Astrocyte (in vitro differentiated cells and primary cell): ENCODE measurements at places on chromosomes 11 and 22. TPM values are rescaled to one million over a fixed set of nuclear protein-coding genes. Genes with fewer than 3 reads are reported as not detected.

DNA sequence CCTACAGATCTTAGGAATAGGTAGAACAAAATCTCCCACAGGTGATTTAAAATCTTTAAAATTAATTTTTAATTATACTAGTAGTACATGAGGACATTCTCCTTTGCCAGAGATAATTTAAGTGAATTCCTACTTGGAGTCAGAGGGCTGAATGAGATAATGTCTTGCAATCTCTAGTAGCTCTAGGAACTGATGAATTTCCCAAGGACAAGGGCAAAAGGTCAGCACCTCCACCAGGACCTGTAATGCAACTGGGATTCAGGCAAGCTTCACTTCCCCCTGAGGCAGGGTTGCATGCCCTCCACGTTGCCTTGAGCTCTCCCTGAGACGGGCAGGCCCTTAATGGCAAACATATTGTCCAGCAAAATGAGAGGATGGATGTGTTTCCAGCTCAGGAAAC is 330.3 kb upstream of the PITPNB start:
- DNase-seq = no peak

- peak; percentile 67 for DNase-seq
These were observed 101.9 kb downstream of the MRTFA start for GRCh38 chr22:40534379-40535188.

- DNase-seq = no peak
These were observed 88.2 kb upstream of the LDLRAD3 start for GRCh38 chr11:35855671-35856070.

DNA sequence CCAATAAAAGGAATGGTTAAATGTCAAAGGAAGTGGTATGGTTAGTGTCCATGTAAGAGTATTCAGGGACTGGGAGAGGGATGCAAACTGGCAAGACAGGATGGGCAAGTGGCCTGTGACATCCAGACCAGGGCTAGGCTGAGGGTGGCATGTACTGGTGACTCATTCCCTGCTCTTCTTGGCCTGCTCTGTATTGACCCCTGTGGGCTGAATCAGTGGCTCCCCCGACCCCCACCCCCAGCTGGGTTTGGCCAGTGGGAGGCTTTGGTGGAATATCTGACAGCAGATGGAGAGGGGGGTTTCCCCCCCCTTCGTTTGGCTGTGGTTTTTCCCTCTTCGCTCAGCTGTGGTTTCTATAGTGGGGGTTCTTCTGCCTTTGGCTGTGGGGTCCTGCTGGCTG is 87.7 kb downstream of the CSNK2A3 start:
- DNase-seq = no peak

DNA sequence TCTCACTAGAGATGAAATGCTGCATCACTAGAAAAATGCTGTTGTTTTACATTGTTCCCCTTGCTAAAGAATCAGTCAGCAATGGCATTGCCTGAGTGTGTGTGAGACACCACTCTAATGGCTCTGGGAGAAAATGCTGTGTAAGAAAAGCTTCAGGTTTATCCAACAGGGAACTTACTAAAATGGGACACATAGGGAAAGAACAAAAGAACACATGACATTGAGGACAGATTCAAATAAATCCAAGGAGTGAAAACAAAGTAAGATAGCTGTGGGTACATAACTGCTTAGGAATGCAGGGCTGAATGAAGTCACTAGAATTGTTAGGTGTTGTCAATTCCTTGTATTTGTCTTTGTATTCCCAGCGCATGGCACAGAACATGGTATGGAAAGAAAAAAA is 24.2 kb downstream of the BLID start:
- DNase-seq = peak; percentile 74

GRCh38 chr11:45752106-45752505 is 52.8 kb upstream of the SLC35C1 start:
- no peak for DNase-seq

- peak; percentile 94 for DNase-seq
These were observed 465.1 kb downstream of the MN1 start for GRCh38 chr22:27336151-27337090.

DNA sequence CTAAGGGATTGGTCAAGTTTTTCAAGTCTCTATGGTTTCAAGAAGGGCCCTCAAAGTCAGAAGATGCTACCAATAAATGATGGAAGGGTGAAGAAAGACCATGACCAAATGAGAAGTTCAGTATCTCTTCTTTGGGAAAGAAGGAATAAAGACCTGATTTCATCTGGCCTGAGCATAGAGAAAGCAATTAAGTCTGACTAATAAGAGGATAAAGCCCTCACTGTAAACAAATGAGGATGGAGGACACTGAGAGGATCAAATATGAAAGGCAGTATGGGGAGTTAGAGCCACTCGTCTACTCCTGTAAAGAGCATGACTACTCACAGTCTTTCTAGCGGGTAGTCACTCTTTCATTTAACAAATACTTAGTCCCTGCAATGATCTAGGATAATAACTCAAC is 44.6 kb downstream of the FAM168A start:
- no peak for DNase-seq

DNA sequence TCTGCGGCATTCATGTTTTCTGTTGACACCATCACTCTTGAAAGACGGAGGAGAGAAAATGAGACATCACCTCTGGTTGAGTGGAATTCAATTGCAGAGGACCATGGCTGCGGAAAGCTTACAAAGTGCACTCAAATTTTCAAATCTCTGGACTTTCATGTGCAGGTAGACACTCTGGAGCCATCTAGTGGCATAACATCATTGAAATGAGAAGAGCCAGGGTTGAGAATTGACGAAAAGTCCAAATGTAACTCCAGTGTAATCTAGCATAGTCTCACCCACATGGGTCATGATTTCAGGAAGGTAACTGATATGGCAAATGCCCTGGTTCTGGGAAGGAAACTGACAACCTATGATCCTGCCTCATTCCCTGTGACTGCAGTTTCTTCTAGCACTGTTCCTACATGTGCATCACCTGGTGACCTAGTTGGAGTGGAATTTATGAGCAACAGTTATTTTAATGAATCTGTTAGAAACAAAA is 687.8 kb downstream of the KCNA4 start:
- peak; percentile 84 for DNase-seq

- no peak for DNase-seq
These were observed 11.3 kb downstream of the C11orf21 start for GRCh38 chr11:2290351-2290841.

DNA sequence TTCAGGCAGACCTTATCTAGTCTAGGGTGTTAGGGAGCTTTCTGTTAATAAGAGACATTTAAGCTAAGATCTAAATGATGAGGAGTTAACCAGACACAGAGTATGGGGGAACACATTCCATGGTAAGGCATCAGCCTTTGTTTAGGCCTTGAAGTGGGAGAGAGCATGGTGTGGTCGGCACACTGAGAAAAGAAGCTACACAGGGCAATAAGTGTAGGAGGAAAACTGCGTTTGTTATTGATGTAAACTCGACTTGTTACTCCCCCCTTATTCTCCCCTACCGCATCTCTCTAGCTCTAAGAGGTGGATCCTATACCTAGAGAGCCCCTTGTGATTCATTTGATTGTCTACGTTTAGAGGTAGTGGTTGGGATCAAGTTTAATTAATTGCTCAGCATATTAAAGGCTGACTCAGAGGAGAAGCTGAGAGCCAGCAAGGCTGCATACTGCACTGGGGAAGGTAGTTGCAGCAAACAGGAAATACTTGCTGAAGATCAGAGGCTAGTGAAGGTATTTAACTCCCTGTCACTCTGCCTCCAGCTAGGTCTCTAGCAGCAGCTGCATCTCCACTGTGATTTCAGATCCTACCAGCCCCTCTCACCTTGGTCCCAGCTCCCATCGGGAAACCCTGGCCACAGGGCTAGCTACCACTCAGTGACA is 86.8 kb upstream of the TEAD1 start:
- peak; percentile 83 for DNase-seq

GRCh38 chr11:63871962-63872799 is 33.3 kb downstream of the MARK2 start:
- peak; percentile 89 for DNase-seq

GRCh38 chr11:31387379-31387778 is 17.7 kb downstream of the DNAJC24 start:
- DNase-seq = peak; percentile 2

DNA sequence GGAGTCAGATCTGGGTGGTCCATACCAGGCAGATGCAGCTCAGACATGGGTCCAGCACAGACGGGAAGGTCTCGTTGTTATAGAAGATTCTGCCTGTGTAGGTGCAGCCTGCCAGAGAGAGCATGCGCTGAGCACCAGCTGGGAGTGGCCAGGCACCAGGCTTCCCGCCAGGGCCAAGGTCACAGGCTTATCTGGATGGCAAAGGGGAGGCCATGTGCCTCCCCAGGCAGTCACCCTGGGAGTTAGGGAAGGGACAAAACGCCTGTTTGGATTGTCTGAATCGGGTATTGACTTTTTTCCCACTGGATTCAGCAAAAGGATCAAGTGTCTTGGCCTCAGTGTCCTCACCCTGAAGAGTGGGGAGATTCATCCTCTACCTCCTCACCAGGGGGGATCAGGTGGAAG is 26.5 kb downstream of the PGA5 start:
- DNase-seq = no peak

- DNase-seq = no peak
These were observed 78.1 kb upstream of the PRR5 start for GRCh38 chr22:44623771-44624510.

DNA sequence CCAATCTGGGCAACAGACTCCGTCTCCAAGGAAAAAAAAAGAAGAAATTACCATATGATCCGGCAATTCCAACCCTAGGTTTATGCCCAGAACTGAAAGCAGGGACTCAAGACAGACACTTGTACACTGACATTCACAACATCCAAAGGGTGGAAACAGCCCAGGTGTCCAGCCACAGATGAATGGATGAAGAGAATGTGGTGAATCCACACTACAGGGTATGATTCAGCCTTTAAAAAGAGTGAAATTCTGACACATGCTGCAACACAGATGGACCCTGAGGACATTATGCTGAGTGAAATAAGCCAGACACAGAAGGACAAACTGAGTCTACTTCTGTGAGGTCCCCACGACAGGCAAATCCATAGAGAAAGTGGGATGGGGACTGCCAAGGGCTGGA is 43.9 kb downstream of the SGSM3 start:
- peak; percentile 18 for DNase-seq

GRCh38 chr11:113172382-113172951 is 141.9 kb upstream of the TTC12 start:
- DNase-seq = no peak

DNA sequence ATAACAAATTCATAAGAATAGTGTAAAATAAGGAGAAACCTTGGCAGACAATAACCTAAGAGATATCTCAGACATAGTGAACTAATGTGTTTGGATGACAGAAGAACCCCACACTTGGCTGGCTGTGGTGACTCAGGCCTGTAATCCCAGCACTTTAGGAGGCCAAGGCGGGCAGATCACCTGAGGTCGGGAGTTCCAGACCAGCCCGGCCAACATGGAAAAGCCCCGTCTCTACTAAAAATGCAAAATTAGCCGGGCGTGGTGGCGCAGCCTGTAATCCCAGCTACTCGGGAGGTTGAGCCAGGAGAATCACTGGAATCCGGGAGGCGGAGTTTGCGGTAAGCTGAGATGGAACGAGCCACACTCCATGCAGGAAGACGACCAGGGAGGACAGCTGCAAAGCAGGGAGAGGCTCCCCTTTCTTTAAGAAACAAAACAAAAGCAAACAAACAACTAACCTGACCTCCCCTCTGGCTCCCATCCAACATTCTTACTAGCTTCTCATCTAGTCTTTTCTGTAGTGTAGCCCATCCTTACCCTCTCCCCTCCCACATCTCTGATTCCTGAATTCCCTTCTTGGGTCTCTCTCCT is 84.2 kb downstream of the ZNF280B start:
- DNase-seq = no peak

GRCh38 chr11:95299078-95299679 is 68.2 kb upstream of the SESN3 start:
- peak; percentile 81 for DNase-seq

DNA sequence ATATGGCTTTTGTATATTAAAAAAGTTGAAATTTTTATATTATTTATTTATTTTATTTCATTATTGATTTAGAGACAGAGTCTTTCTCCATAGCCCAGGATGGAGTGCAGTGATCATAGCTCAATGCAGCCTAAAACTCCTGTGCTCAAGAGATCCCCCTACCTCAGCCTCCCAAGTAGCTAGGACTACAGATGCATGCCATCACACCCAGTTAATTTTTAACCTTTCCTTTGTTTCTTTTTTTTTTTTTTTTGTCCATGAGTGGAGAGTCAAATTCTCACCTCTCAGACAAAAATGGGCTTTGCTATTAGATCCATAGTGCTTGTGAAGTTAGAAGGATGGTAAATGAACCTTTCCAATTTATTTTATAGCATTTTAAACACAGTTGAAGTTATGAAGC is 182.5 kb downstream of the SOX6 start:
- no peak for DNase-seq

GRCh38 chr11:106193956-106194355 is 116.5 kb downstream of the AASDHPPT start:
- DNase-seq = no peak

DNA sequence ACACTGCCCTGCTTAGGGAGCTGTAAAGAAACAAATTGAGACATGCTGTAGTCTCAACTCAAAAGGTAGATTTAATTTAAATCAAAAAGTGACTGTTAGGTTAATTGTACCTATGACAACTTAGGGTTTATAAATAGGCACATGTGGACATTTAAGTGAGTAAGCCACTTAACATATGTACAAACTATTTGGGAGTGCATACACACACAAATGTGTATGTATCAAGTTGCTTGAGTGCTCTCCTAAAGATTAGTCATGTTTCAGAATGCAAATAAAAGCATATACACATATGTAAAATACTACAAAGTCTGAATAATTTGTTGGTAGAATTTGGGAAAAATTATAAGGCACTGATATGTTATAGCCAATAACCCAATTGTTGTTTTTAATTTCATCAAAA is 1435.7 kb downstream of the LRRC4C start:
- no peak for DNase-seq

DNA sequence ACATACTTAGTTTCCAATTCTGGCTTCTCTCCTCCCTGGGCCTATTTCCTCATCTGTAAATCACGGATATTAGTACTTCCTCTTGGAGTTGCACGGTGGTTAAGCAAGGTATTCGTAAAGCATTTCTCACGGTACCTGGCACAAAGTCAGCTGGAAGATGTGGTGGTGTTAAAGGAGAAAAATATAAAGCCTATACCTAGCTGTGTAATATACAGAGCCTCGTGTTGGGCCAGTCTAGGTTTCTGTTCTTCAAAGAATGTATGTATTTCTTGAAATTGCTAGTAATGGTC is 47.2 kb downstream of the DBX1 start:
- peak; percentile 65 for DNase-seq

- no peak for DNase-seq
These were observed 33.1 kb downstream of the TNRC6B start for GRCh38 chr22:40210818-40211217.

SYT12 gene
- total RNA-seq = 0.34 and 0.62 TPM in 2 replicates

OR2AT4 gene
- not detected in 2 replicates for total RNA-seq

B3GAT3 gene
- 52.4 and 54.5 TPM in 2 replicates for total RNA-seq

JAML gene
- total RNA-seq = not detected in 2 replicates

MISFA gene
- total RNA-seq = 2.7 and 2.9 TPM in 2 replicates

LMO2 gene
- total RNA-seq = 0.67 and 1.8 TPM in 2 replicates

TFIP11 gene
- total RNA-seq = 36.1 and 36.9 TPM in 2 replicates

TRIM29 gene
- 0.55 and 1.1 TPM in 2 replicates for total RNA-seq

PRRG4 gene
- 0.14 and 0.45 TPM in 2 replicates for total RNA-seq

OR4D5 gene
- not detected in 2 replicates for total RNA-seq

CENPM gene
- 0.84 and 2.0 TPM in 2 replicates for total RNA-seq

OSM gene
- not detected in 2 replicates for total RNA-seq
